Activated CD4-positive, alpha-beta T cell treated with anti-CD3 and anti-CD28 coated beads, Interleukin-2, amount 10 ng/mL, durations not matched to agents 24 days and 14 days (primary cell): ENCODE measurements at places on chromosomes 2 and 18. TPM values are rescaled to one million over a fixed set of nuclear protein-coding genes. Genes with fewer than 3 reads are reported as not detected.

KIF3C gene
- total RNA-seq, result 6.2 and 6.7 TPM in 2 replicates

PRSS56 gene
- total RNA-seq, result not detected in 2 replicates

GRCh38 chr2:2600366-2600765 is 269.3 kb upstream of the MYT1L start:
- no peaks in the 10 kb centered on the region for H3K4me1 ChIP-seq
- H3K4me3 ChIP-seq, result no peak overlapping the region

DNA sequence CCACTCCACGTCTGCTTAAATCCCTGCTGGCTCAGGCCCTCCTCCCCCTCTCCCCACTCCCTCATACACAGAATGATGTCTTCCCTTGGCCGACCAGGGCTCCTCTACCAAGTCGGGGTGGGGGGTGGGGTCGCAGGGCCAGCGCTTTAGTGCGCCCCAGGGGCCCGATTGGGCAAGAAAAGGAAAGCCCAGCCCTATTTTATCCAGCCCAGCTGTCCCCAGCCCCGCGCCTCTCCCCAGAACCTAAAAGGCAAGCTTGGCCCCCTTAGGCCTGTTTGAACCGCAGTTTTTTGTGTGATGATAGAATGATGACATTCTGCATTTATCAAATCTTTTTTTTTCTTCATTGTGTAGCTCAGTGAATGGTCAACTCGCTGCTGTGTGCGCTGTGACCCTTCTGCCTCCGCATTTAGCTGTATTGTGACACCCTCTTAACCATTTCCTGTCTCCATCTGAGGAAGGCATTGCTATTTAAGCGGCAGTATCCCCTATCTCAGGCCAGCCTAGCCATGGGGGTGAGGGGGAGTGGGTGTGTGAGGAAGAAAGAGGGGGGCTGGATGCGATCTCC is 231.4 kb downstream of the HAUS1 start:
- H3K4me3 ChIP-seq, result peak overlapping the region; percentile 95
- peaks cover 45% of the 10 kb centered on the region for H3K4me1 ChIP-seq
- peaks cover 59% of the 10 kb centered on the region for H3K27me3 ChIP-seq
- DNase-seq, result no peak

GRCh38 chr2:172103471-172104272 is 972 bp upstream of the DLX2 start:
- peak; percentile 92 for DNase-seq
- peaks cover 1% of the 10 kb centered on the region for H3K36me3 ChIP-seq
- peaks cover 78% of the 10 kb centered on the region for H3K27me3 ChIP-seq
- peaks cover 38% of the 10 kb centered on the region for H3K4me1 ChIP-seq

GRCh38 chr18:11850821-11851145 is 430 bp upstream of the CHMP1B start:
- H3K36me3 ChIP-seq, result peaks cover 13% of the 10 kb centered on the region
- H3K4me3 ChIP-seq, result peak overlapping the region; percentile 99
- DNase-seq, result no peak
- peaks cover 24% of the 10 kb centered on the region for H3K4me1 ChIP-seq

DNA sequence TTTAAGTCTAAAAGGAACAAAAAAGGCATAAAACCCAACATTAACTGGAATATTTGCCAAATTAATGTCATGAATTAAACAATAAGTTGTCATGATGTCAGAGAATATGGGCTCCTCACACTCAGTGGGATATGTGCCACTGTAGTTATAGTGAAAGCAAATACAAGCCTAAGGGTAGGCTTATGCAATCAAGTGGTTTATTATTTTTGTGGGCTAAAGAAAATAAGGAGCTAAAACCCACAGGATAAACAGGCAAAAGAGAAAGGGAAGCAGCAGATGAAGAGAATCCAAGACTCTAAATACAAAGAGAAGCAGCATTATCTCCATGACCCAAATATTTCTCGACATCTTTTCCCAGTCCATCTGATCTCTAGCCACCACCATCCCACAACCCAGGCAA is 17.5 kb downstream of the YWHAQ start:
- H3K4me3 ChIP-seq, result no peak overlapping the region
- H3K27ac ChIP-seq, result no peak overlapping the region
- peaks cover 46% of the 10 kb centered on the region for H3K36me3 ChIP-seq
- peaks cover 77% of the 10 kb centered on the region for H3K4me1 ChIP-seq

DNA sequence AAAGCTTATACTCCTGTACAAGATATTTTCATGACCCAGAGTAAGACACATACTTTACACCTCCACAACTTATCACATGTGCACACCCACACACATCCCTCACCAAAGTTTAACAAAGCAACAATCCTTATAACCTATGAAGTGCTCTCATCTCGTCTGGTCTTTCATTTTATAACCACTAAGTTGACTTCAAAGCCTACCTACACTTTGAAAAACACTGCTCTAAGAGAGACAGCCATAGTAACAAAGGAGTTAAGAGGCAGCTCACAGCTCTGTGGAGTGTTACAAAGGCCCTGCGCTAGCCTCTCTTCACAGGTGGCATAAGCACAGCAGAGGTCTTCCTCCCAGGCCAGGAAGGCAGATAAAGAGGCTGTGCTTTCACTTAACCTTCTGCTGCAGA is 69.7 kb upstream of the TMEM200C start:
- no peaks in the 10 kb centered on the region for H3K36me3 ChIP-seq
- peaks cover 3% of the 10 kb centered on the region for H3K27me3 ChIP-seq
- no peak for DNase-seq
- H3K4me3 ChIP-seq, result no peak overlapping the region
- peaks cover 7% of the 10 kb centered on the region for H3K4me1 ChIP-seq
- no peak overlapping the region for H3K27ac ChIP-seq

DNA sequence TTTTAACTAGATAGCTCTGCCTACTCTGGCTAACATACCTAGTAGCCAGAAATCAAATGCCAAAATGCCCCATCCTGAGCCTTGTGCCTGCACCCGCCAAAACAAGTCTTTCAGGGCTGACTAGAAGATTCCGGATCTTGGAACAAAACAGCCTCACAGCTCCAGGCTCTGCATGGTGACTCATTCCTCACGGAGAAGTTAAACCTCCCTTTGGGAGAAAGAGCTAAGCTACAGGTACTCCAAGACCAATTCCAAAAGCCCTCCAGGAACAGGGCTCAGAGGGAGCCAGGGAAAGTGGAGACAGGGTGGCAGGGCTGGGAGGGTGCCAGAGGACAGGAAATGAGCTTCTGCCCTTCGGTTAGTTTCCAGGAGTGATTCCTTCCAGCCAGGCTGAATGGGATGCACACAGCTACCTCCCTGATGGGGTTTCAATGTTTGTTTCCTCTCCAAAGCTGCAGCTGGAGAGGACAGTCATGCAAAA is 295.6 kb downstream of the TNS1 start:
- H3K27me3 ChIP-seq, result peaks cover 4% of the 10 kb centered on the region
- H3K4me1 ChIP-seq, result no peaks in the 10 kb centered on the region
- H3K4me3 ChIP-seq, result no peak overlapping the region
- no peak overlapping the region for H3K27ac ChIP-seq
